ENCODE measurements at places on chromosomes 1 and 21. TPM values are rescaled to one million over a fixed set of nuclear protein-coding genes. Genes with fewer than 3 reads are reported as not detected.

GNG12 gene
- total RNA-seq = not detected

CHIA gene
- total RNA-seq = not detected

TBX15 gene
- total RNA-seq = not detected

GRCh38 chr1:177585302-177586220 is 384.3 kb downstream of the SEC16B start:
- H3K4me1 ChIP-seq = no peaks in the 10 kb centered on the region
- H3K27ac ChIP-seq = no peak overlapping the region
- H3K27me3 ChIP-seq = no peaks in the 10 kb centered on the region
- DNase-seq = no peak
- H3K4me3 ChIP-seq = no peak overlapping the region

DNA sequence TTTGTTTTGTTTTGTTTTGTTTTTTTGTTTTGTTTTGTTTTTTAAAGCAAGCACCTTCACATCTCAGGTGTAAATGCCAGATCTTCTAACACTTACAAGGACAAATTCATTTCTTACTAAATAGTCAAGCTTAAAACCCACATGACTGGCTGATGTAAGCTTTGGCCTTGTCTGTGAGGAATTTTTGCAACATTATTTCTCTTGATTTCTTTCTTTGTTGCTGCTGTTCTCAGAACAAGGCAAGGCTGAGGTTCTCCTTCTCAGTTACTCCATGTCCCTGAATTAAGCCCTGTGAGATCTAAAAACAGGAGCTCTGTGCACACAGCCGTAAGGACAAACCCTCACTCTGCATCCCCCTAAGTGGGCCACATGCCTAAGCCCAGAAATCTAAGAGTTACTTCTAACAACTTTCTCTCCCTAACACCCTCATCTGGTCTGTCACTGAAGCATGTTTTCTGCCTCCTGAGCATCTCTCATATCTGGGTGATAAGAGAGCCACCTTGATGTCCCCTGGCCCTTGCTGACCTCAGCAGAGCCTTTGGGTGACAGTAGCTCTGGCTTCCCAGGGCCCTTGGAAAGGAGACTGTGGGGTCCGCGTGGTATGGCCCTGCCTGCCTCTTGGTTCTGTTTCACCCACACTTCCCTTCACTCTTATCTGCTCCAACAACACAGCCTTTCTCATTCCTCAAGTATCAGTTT is 81.2 kb upstream of the HOOK1 start:
- no peak overlapping the region for H3K4me3 ChIP-seq
- peaks cover 15% of the 10 kb centered on the region for H3K4me1 ChIP-seq
- H3K27ac ChIP-seq = no peak overlapping the region
- H3K27me3 ChIP-seq = no peaks in the 10 kb centered on the region
- H3K36me3 ChIP-seq = peaks cover 12% of the 10 kb centered on the region

DNA sequence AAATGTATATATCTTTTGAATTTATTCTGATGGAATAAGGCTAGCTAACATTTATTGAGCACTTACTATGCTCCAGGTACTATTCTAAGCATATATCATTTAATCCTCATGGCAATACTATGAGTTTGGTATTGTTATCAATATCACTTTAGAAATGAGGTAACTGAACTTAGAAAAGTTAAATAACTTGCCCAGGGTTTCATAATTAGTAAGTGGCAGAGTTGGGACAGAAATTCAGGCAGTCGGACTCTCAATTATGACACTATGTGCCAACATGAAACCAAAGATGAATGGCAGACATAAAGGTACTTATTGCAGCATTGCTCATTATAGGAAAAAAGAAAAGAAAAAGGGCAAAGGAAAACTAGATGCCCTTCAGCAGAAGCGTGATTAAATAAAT is 48.2 kb downstream of the RAB3GAP2 start:
- no peak for DNase-seq
- H3K27ac ChIP-seq = no peak overlapping the region
- peaks cover 34% of the 10 kb centered on the region for H3K36me3 ChIP-seq
- H3K4me1 ChIP-seq = peaks cover 70% of the 10 kb centered on the region
- H3K27me3 ChIP-seq = no peaks in the 10 kb centered on the region

DNA sequence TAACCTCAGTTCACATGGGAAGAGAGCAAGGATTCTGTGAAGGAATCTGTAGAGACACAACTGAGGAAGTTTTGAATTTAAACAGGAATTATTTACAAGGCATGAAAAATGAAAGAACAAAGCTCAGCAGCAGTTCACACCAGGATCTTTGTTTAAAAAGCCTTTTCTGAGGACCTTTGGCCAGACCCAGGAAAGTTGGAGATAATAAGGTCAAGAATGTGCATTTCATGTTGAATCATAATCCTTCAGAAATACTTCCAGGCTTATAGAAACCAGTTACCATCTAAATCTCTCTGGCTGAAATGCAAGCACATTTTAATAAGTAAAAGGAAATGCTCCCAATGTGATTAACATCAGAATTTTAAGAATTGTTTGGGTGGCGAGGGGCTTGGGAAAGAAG is 2.7 kb downstream of the CLIC6 start:
- H3K27me3 ChIP-seq = peaks cover 48% of the 10 kb centered on the region
- H3K4me3 ChIP-seq = no peak overlapping the region
- no peak for DNase-seq
- H3K27ac ChIP-seq = no peak overlapping the region
- no peaks in the 10 kb centered on the region for H3K36me3 ChIP-seq

- H3K36me3 ChIP-seq = no peaks in the 10 kb centered on the region
- no peak for DNase-seq
- H3K4me3 ChIP-seq = no peak overlapping the region
- H3K27me3 ChIP-seq = no peaks in the 10 kb centered on the region
Measured at GRCh38 chr1:163875200-163875926, 553.6 kb downstream of the NUF2 start.

- no peak overlapping the region for H3K4me3 ChIP-seq
- DNase-seq = no peak
- no peaks in the 10 kb centered on the region for H3K36me3 ChIP-seq
- H3K4me1 ChIP-seq = no peaks in the 10 kb centered on the region
Measured at GRCh38 chr1:42350086-42350485, 15.1 kb upstream of the FOXJ3 start.

CD247 gene
- total RNA-seq = 229 TPM

DNA sequence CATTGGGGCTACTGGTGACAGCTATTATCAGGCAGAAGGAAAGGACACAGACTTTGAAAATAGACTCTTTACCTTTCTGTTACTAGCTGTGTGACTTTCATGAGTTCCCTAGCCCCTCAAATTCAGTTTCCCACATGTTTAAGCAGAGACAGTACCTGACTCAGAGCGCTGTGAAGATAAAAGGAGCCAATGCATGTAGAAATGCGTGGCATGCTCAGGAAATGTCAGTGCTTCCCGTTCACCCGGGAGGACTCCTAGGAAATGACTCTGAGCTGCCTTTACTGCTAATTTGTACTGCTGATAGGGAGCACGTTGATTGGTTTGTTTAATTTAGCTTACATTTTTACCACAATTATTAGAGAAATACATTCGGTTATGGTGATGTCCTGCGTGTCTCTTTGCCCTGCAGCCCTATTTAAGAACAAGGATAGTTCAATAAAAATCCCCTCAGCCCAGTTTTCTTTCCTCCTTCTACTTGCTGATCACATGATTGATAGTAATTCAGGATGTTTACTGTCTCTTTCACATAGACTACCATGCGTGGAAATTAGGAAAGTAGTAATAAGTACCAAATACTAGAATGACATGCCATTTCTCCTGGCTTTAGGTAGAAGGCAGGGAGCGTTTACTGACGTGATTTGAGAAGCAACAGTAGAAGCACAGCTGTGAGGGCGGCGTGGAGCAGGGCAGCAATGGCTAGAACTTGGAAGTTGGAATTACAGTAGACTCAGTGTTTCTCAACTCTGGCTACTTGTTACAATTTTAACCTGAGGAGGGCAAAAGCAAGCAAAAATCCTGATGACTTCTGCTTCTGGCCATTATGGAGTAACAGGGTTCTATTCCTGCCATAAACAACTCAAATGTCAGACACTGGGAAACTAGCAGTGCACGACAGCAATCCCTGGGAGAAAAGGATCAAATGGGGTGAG is 15.9 kb downstream of the PDIK1L start:
- peaks cover 45% of the 10 kb centered on the region for H3K4me1 ChIP-seq
- H3K27me3 ChIP-seq = peaks cover 2% of the 10 kb centered on the region
- peaks cover 7% of the 10 kb centered on the region for H3K36me3 ChIP-seq

DNA sequence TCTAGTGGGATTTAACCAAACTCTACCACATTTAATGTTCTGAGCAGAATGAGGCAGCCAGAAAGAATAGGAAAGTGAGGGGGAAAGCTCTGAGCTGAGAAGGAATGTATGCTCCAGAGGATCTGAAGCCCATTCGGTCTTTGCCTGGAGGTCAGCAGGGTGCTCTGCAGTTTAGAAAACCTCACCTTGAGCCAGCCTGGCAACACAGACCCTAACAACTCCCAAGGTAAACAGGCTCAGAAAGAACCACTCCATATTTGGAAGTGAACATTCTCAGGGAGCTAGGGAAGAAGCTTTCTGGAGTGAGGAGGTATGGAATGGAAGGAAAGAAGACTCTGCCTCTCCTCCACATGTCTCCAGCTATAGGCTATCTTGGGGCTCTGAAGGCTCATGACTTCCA is 398.8 kb downstream of the SEC16B start:
- no peak overlapping the region for H3K4me3 ChIP-seq
- H3K27ac ChIP-seq = no peak overlapping the region
- H3K4me1 ChIP-seq = no peaks in the 10 kb centered on the region
- H3K27me3 ChIP-seq = no peaks in the 10 kb centered on the region

DNA sequence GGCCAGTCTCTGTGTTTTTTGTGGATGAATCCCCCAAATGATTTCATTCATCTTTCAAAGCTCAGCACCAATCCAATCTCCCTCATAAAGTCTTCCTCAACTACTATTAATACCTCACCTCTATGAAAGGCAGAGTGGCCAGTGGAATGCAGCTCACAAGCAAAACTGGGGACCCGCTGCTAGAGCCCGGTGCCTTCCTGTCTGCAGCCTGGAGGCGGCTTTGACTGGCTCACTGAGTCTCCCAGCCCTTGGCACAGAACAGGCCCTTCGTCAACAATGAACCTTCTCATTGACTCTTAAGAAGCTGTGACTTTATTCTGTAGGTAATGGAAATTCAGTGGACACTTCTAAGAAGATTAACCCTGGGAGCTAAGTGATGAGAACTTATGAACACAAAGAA is 86.8 kb upstream of the RAB4A start:
- no peak for DNase-seq
- no peak overlapping the region for H3K27ac ChIP-seq
- no peaks in the 10 kb centered on the region for H3K36me3 ChIP-seq
- H3K4me1 ChIP-seq = peaks cover 9% of the 10 kb centered on the region
- no peak overlapping the region for H3K4me3 ChIP-seq
- H3K27me3 ChIP-seq = no peaks in the 10 kb centered on the region

DNA sequence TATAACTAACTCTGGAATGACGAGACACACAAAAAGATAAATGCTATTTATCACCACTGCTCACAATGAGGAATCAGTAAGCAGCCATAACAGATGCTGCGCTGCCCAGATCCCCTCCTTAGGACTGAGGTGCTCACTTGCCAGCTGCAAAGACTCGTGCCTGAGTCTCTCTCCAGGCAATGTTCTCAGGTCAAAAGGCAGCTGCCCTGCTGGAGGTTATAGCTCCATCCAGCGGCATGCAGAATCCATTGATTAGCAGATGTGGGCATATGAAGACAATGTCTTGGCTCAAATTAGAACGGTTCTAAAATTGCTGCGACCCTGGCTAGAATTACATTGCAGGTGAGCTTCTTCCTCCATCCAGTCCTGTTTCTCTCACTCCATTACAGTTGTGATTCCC is 328.2 kb upstream of the CHRM3 start:
- DNase-seq = no peak
- no peak overlapping the region for H3K4me3 ChIP-seq
- no peaks in the 10 kb centered on the region for H3K36me3 ChIP-seq

GRCh38 chr1:110319332-110320167 is 19.6 kb upstream of the RBM15 start:
- no peak overlapping the region for H3K27ac ChIP-seq
- no peaks in the 10 kb centered on the region for H3K27me3 ChIP-seq
- H3K4me3 ChIP-seq = no peak overlapping the region
- H3K4me1 ChIP-seq = no peaks in the 10 kb centered on the region

LRRC8D gene
- total RNA-seq = 26.3 TPM

OR2T33 gene
- total RNA-seq = not detected

DNA sequence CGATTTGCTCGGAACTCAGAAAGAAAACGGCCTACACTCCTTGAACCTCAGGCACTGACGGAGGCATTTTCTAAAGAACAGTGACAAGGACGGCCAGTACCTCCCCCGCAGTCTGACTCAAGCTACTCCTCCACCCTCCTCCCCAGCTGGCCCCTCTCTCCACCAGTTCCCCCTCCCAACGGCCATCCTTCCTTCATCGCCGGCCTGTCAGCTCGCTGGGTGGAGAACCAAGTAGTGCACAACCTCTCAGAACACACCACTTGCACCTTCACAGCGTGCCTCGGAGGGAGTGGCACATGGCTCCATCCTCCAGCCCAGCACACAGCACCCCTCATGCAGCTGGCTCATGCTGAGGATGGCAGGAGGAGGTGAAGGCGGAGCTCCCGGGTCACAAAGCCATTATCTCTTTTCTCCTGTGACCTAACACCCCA is 58.8 kb downstream of the TOR1AIP2 start:
- DNase-seq = no peak
- H3K27ac ChIP-seq = no peak overlapping the region
- H3K36me3 ChIP-seq = no peaks in the 10 kb centered on the region
- H3K4me1 ChIP-seq = peaks cover 9% of the 10 kb centered on the region
- H3K4me3 ChIP-seq = no peak overlapping the region

DNA sequence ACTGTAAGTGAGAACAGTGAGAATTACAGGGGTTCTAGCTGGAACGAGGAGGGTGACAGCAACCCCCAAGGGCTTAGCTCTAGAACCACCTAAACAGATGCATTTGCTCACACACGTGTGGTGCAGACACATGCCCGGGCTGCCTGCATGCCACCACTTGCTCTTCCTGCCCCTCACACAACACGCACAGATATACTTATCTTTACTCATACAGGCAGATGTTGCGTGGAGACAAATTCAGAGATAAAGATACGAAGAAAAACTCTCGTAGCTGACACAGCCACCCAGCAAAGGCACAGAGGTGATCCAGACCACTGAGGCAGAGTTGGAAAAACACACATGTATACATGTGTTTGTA is 13.5 kb downstream of the VANGL1 start:
- H3K27me3 ChIP-seq = peaks cover 2% of the 10 kb centered on the region
- no peak overlapping the region for H3K27ac ChIP-seq
- peaks cover 11% of the 10 kb centered on the region for H3K4me1 ChIP-seq
- no peak overlapping the region for H3K4me3 ChIP-seq
- peak; percentile 5 for DNase-seq
- H3K36me3 ChIP-seq = peaks cover 2% of the 10 kb centered on the region

MTX1 gene
- total RNA-seq = 59.2 TPM

DNA sequence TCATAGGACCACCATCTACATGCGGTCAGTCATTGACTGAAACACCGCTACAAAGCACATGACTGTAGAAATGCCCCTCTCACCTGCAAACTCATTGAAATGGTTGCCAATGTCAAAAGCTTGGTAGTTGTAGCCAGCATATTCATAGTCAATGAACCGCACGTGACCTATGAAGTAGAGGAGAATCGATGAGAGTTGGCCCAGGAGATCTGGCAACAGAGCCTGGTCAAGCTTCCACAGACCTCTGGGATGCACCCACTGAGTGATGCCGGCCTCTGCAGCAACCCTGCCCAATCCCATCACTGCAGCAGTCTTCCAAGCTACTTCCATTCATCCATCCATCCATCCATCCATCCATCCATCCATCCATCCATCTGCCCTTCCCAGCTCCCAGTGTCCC is 11.9 kb downstream of the ETNK2 start:
- no peaks in the 10 kb centered on the region for H3K4me1 ChIP-seq
- no peaks in the 10 kb centered on the region for H3K27me3 ChIP-seq
- H3K27ac ChIP-seq = no peak overlapping the region
- H3K36me3 ChIP-seq = no peaks in the 10 kb centered on the region

- H3K4me1 ChIP-seq = peaks cover 47% of the 10 kb centered on the region
- peak overlapping the region; percentile 77 for H3K27ac ChIP-seq
- no peak for DNase-seq
- H3K4me3 ChIP-seq = peak overlapping the region; percentile 48
- no peaks in the 10 kb centered on the region for H3K27me3 ChIP-seq
Measured at GRCh38 chr1:29177022-29177705, 4.5 kb downstream of the SRSF4 start.
